Foreskin keratinocyte (primary cell): ENCODE measurements at places on chromosomes 16 and 17. TPM values are rescaled to one million over a fixed set of nuclear protein-coding genes. Genes with fewer than 3 reads are reported as not detected.

Gene EFCAB3
- not detected in 2 replicates for polyA plus RNA-seq

Gene HASPIN
- 2.8 and 4.1 TPM in 2 replicates for polyA plus RNA-seq

Gene VWA3A
- not detected in 2 replicates for polyA plus RNA-seq

Gene TSNAXIP1
- 0.29 and 0.49 TPM in 2 replicates for polyA plus RNA-seq

Gene TMC7
- 1.2 and 1.4 TPM in 2 replicates for polyA plus RNA-seq

Gene TM4SF5
- polyA plus RNA-seq: not detected in 2 replicates

Gene WSCD1
- polyA plus RNA-seq: not detected in 2 replicates

Gene AGRP
- polyA plus RNA-seq: not detected in 2 replicates
